HepG2 (cell line): ENCODE measurements at places on chromosomes 1 and 21. TPM values are rescaled to one million over a fixed set of nuclear protein-coding genes. Genes with fewer than 3 reads are reported as not detected.

The PAX7 gene
- total RNA-seq, result not detected in 2 replicates

The UBAP2L gene
- total RNA-seq, result 74.2 and 75.9 TPM in 2 replicates

The ZNF678 gene
- total RNA-seq, result 7.6 and 9.9 TPM in 2 replicates

The GJA8 gene
- total RNA-seq, result not detected in 2 replicates

The OVAAL gene
- total RNA-seq, result not detected in 2 replicates

The LRRC38 gene
- total RNA-seq, result not detected in 2 replicates

The FLAD1 gene
- 32.8 and 32.9 TPM in 2 replicates for total RNA-seq

The PLA2G5 gene
- not detected in 2 replicates for total RNA-seq

The SUSD4 gene
- not detected in 2 replicates for total RNA-seq

The SOX13 gene
- total RNA-seq, result 9.3 and 13.3 TPM in 2 replicates

- H3K27me3 ChIP-seq, result no peaks in the 10 kb centered on the region
- no peaks in the 10 kb centered on the region for H3K36me3 ChIP-seq
- H3K4me1 ChIP-seq, result no peaks in the 10 kb centered on the region
Observed at GRCh38 chr1:168653567-168653966, 75.4 kb downstream of the DPT start.

GRCh38 chr1:205656236-205656635 is 24.1 kb downstream of the SLC45A3 start:
- no peaks in the 10 kb centered on the region for H3K4me1 ChIP-seq
- no peaks in the 10 kb centered on the region for H3K36me3 ChIP-seq
- no peak for DNase-seq

DNA sequence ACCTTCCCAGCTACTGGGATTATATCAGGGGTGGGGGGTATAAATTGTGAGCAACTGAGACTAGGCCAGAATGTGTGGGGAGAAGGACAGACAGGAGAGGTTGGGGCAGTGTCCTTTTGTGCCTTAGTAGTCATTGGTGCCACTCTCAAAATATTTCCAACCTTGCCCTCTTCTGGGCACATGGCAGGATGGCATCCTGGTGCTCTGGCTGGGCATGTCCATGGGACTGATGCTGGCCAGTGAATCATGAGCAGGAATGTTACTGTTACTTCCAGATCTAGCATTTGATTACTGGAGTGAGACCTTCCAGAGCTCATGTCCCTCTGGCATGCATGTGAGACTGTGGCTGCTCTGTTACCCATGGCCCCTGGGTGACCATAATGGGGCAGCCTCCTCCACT is 151.2 kb downstream of the MATN1 start:
- H3K27me3 ChIP-seq, result peaks cover 1% of the 10 kb centered on the region
- H3K4me3 ChIP-seq, result no peak overlapping the region
- no peaks in the 10 kb centered on the region for H3K36me3 ChIP-seq
- no peak overlapping the region for H3K27ac ChIP-seq
- DNase-seq, result no peak
- H3K4me1 ChIP-seq, result no peaks in the 10 kb centered on the region

DNA sequence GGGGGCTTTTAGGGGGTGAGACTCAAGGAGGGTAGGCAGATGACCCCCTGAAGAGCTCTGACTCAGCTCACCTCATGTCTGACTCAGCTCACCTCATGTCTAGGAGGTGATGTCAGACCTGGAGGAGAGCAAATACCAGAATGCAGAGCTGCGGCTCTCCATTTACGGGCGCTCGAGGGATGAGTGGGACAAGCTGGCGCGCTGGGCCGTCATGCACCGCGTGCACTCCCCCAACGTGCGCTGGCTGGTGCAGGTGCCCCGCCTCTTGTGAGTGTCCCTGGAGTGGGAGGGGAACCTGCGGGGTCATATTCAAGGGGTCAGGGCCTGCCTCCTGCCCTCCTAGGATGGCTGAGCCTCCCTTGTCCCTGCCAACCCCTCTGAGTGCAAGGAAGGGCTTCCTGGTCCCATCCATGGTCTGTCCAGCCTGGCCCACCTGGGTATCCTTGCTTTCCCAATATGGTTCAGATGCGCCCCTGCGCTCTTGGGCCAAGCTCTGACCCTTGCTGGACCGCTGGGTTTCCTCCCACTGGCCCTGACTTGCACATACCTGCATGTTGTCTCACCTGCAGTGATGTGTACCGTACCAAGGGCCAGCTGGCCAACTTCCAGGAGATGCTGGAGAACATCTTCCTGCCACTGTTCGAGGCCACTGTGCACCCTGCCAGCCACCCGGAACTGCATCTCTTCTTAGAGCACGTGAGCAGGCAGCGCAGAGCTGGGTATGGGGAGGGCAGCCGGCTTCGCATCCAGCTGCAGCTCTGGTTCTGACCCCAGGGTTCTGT is 9.1 kb downstream of the AMPD2 start:
- DNase-seq, result no peak
- H3K4me3 ChIP-seq, result no peak overlapping the region
- H3K36me3 ChIP-seq, result peaks cover 43% of the 10 kb centered on the region
- H3K4me1 ChIP-seq, result peaks cover 8% of the 10 kb centered on the region

- no peak overlapping the region for H3K27ac ChIP-seq
- no peaks in the 10 kb centered on the region for H3K27me3 ChIP-seq
- no peaks in the 10 kb centered on the region for H3K36me3 ChIP-seq
- no peak overlapping the region for H3K4me3 ChIP-seq
- no peak for DNase-seq
Observed at GRCh38 chr1:205990226-205990625, 13.0 kb downstream of the RAB7B start.

GRCh38 chr1:109239409-109240068 is 9.8 kb upstream of the CELSR2 start:
- peak; percentile 66 for DNase-seq
- peaks cover 38% of the 10 kb centered on the region for H3K4me1 ChIP-seq
- no peak overlapping the region for H3K4me3 ChIP-seq
- peak overlapping the region; percentile 20 for H3K27ac ChIP-seq
- peaks cover 47% of the 10 kb centered on the region for H3K36me3 ChIP-seq

DNA sequence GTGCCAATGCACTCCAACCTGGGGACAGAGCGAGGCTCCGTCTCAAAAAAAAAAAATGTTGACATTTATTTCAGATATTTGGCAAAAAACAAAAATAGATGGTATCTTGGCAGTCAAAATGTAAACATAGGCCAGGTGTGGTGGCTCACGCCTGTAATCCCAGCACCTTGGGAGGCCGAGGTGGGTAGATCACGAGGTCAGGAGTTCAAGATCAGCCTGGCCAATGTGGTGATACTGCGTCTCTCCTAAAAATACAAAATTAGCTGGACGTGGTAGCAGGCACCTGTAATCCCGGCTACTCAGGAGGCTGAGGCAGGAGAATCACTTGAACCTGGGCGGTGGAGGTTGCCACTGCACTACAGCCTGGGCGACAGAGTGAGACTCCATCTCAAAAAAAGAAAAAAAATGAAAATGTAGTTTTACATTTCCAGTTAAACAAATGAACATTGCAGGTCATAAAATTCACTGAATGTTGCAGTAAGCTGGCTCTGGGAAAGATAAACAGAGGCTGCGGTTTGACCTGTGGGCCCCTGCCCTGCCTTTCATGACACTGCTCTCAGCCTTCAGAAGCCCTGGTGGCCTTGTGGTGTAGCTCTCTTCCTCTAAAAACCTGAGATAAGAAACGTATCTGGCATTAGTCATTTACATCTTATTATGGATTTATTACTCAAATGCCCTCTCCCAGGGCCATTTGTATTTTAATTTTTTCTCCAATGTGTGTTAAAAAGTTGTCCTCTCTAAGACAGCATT is 12.2 kb upstream of the SLC44A3 start:
- H3K27me3 ChIP-seq, result no peaks in the 10 kb centered on the region
- DNase-seq, result peak; percentile 86
- H3K4me3 ChIP-seq, result no peak overlapping the region
- peak overlapping the region; percentile 40 for H3K27ac ChIP-seq
- no peaks in the 10 kb centered on the region for H3K36me3 ChIP-seq
- peaks cover 57% of the 10 kb centered on the region for H3K4me1 ChIP-seq

DNA sequence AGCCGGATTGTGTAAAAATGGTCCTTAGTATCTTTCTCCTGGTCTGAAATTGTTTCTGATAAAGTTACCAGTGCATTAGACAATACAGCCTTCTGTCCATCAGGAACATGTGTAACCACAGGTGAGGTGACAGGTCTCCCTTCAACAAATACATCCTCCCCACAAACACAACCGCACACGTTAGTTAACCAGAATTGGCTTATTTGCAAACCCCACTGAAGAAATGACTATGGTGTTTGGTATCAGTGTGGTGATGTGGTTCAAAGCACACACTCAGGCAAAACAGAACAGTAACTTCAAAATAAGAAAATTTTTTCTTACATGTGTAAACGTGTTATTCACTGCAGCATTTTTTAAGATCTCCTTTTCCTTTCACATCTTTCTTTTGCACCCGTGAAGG is 517.2 kb upstream of the NR5A2 start:
- H3K27ac ChIP-seq, result no peak overlapping the region
- no peak for DNase-seq
- no peak overlapping the region for H3K4me3 ChIP-seq
- no peaks in the 10 kb centered on the region for H3K36me3 ChIP-seq
- no peaks in the 10 kb centered on the region for H3K4me1 ChIP-seq
- H3K27me3 ChIP-seq, result no peaks in the 10 kb centered on the region

- no peak for DNase-seq
- H3K4me3 ChIP-seq, result no peak overlapping the region
- peaks cover 2% of the 10 kb centered on the region for H3K27me3 ChIP-seq
- no peak overlapping the region for H3K27ac ChIP-seq
- H3K36me3 ChIP-seq, result no peaks in the 10 kb centered on the region
Observed at GRCh38 chr1:33516891-33517567, 44.6 kb downstream of the ZSCAN20 start.

DNA sequence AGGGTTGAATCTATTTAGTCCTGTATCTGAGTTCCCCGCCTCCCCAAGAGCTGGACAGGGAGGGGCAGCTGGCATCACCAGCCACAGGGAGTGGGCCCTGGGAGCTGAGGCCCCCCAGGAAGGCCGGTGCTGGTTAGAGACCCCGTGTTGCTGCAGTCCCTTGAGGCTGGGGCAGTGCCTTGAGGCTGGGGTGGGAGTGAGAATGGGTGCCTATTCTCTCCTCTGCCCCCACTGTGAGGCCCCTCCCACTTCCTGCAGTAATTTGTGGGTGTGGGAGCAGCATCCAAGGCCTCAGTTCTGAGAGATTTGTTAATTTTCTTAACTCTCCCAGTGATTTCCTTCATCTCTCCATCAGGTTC is 2.5 kb upstream of the TRAPPC3 start:
- no peak for DNase-seq
- no peaks in the 10 kb centered on the region for H3K36me3 ChIP-seq
- no peaks in the 10 kb centered on the region for H3K27me3 ChIP-seq
- H3K27ac ChIP-seq, result no peak overlapping the region
- no peak overlapping the region; the same call in 1 of the 2 replicates for H3K4me3 ChIP-seq
- H3K4me1 ChIP-seq, result peaks cover 67% of the 10 kb centered on the region

- no peak for DNase-seq
- no peaks in the 10 kb centered on the region for H3K27me3 ChIP-seq
- H3K36me3 ChIP-seq, result peaks cover 14% of the 10 kb centered on the region
- H3K4me3 ChIP-seq, result no peak overlapping the region
Observed at GRCh38 chr1:26791626-26792025, 3.9 kb downstream of the PIGV start.

GRCh38 chr1:207073906-207074820 is 14.5 kb upstream of the C4BPB start:
- H3K27me3 ChIP-seq, result no peaks in the 10 kb centered on the region
- H3K4me3 ChIP-seq, result no peak overlapping the region
- H3K36me3 ChIP-seq, result peaks cover 13% of the 10 kb centered on the region; the same call in 1 of the 3 replicates
- no peaks in the 10 kb centered on the region for H3K4me1 ChIP-seq
- no peak for DNase-seq

GRCh38 chr1:247679639-247680038 is at the start of gene OR13G1:
TSS of gene OR13G1 (minus strand) at chr1:247679739. CDS start at chr1:247673041, 6,698 bp downstream.
- no peaks in the 10 kb centered on the region for H3K27me3 ChIP-seq
- H3K4me1 ChIP-seq, result no peaks in the 10 kb centered on the region
- H3K4me3 ChIP-seq, result no peak within 1 kb of the TSS
- no peak within 1 kb of the TSS for H3K27ac ChIP-seq

GRCh38 chr1:224621813-224622682 is 5.9 kb downstream of the CNIH3 start:
- H3K36me3 ChIP-seq, result no peaks in the 10 kb centered on the region
- H3K27ac ChIP-seq, result no peak overlapping the region
- DNase-seq, result no peak
- H3K4me1 ChIP-seq, result peaks cover 5% of the 10 kb centered on the region; the same call in 1 of the 2 replicates
- H3K4me3 ChIP-seq, result no peak overlapping the region

DNA sequence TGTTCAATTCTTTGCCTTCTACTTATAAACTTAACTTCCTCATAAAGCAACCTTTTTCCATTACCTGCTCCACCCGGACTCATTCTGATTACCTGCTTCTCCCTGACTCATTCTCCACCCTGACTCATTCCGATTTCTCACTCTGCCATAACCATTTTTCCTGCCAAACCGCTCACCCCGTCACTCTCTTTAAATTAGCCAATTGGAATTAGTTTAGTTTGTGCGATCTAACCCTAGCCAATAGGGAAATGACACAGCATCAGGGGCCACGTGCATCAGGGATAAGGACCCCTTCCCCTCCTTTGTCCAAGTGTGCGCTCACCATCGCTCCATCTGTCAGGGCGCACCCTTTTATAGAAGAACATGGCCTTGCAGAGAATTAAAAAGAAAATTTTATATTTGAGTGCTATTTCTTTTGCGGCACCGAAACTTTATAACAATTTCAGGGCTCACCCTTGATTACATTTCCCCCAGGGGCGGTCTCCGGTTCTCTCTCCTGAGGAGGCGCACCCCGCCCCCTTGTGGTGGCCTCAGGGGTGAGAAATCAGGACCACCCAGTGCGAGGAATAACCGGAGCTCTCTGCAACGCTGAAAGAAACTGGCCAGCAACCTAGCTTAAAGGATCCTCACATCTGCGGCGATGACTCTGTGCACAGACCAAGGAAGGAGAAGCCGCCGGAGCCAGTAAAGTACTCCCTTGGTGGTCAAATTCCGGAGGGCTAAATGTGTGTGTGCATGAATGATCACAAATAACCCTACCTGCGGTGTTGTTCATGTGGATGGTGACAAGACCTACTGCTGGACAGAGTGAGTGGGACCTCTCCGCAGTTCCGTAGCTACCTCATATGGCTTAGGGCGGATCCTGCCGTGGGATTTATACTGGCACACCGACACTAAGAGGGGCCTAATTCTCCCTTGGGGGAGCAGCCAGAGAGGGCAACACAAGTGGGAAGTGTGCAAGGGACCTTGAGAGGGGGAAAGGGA is 30.3 kb upstream of the CBR3 start:
- DNase-seq, result no peak
- H3K36me3 ChIP-seq, result no peaks in the 10 kb centered on the region
- no peak overlapping the region for H3K27ac ChIP-seq

- DNase-seq, result no peak
- no peaks in the 10 kb centered on the region for H3K4me1 ChIP-seq
- H3K27ac ChIP-seq, result no peak overlapping the region
Observed at GRCh38 chr1:171988243-171988885, 147.1 kb downstream of the DNM3 start.

- no peak for DNase-seq
- H3K27me3 ChIP-seq, result no peaks in the 10 kb centered on the region
- H3K4me3 ChIP-seq, result no peak overlapping the region
- no peak overlapping the region for H3K27ac ChIP-seq
- H3K4me1 ChIP-seq, result no peaks in the 10 kb centered on the region
- H3K36me3 ChIP-seq, result no peaks in the 10 kb centered on the region
Observed at GRCh38 chr1:210692796-210693195, 364.1 kb downstream of the HHAT start.

GRCh38 chr1:199121047-199121446 is 482.2 kb downstream of the PTPRC start:
- H3K36me3 ChIP-seq, result no peaks in the 10 kb centered on the region
- H3K4me1 ChIP-seq, result no peaks in the 10 kb centered on the region
- H3K27ac ChIP-seq, result no peak overlapping the region
- H3K4me3 ChIP-seq, result no peak overlapping the region
- no peak for DNase-seq
- no peaks in the 10 kb centered on the region for H3K27me3 ChIP-seq
